ENCODE measurements at places on chromosomes 6 and 20. TPM values are rescaled to one million over a fixed set of nuclear protein-coding genes. Genes with fewer than 3 reads are reported as not detected.

GRCh38 chr6:97423190-97423589 is 140.2 kb upstream of the MMS22L start:
- no peak overlapping the region for H3K27ac ChIP-seq
- H3K27me3 ChIP-seq: peaks cover 8% of the 10 kb centered on the region
- no peaks in the 10 kb centered on the region for H3K36me3 ChIP-seq
- no peak overlapping the region for H3K4me3 ChIP-seq
- no peak for DNase-seq

- no peak for DNase-seq
- H3K36me3 ChIP-seq: no peaks in the 10 kb centered on the region
- H3K4me3 ChIP-seq: no peak overlapping the region
- H3K27me3 ChIP-seq: peaks cover 31% of the 10 kb centered on the region
Observed at GRCh38 chr6:44341095-44341890, 1.2 kb upstream of the SPATS1 start.

DNA sequence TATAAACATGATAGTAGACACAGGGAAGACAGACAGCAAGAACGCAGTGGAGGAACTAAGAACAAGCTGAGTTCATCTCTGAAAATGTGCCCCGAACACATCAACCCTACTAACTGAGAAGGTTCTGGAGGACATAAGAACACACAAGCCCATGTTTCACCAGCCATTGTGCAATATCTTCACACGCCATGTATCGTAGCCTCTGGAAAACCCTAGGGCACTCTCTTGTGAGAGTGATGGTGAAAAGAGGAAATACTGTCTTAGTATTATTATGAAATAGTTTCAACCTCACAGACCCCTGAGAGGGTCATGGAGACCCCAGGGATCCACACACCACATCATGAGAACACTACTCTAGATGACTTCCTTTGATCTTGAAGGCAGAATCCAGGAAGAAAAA is 26.1 kb upstream of the FOXF2 start:
- H3K4me3 ChIP-seq: no peak overlapping the region
- no peak overlapping the region for H3K27ac ChIP-seq
- no peak for DNase-seq
- H3K27me3 ChIP-seq: peaks cover 55% of the 10 kb centered on the region

- H3K4me1 ChIP-seq: no peaks in the 10 kb centered on the region
- H3K36me3 ChIP-seq: no peaks in the 10 kb centered on the region
- H3K4me3 ChIP-seq: no peak overlapping the region
Observed at GRCh38 chr20:47711046-47711752, 74.1 kb downstream of the SULF2 start.

DNA sequence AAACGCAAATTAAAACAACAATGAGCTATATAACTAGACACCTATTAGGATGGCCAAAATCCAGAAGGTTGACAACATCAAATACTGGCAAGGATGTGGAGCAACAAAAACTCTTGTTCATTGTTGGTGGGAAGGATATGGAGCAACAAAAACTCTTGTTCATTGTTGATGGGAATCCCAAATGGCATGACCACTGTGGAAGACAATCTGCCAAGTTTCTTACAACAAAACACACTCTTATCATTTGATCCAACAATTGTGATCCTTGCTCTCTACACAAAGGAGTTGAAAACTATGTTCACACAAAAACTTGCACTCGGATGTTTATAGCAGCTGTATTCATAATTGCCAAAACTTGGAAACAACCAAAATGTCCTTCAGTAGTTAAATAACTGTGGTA is 61.8 kb upstream of the LAMA2 start:
- DNase-seq: no peak
- no peak overlapping the region for H3K4me3 ChIP-seq
- no peak overlapping the region for H3K27ac ChIP-seq
- no peaks in the 10 kb centered on the region for H3K4me1 ChIP-seq
- H3K36me3 ChIP-seq: no peaks in the 10 kb centered on the region

GRCh38 chr6:157864185-157864761 is 41.2 kb downstream of the SNX9 start:
- DNase-seq: no peak
- peak overlapping the region; percentile 31 for H3K27ac ChIP-seq

- no peaks in the 10 kb centered on the region for H3K27me3 ChIP-seq
- H3K4me1 ChIP-seq: peaks cover 14% of the 10 kb centered on the region
- H3K27ac ChIP-seq: no peak overlapping the region
- no peak for DNase-seq
- H3K36me3 ChIP-seq: no peaks in the 10 kb centered on the region
Observed at GRCh38 chr6:34194772-34195171, 41.9 kb upstream of the HMGA1 start.

DNA sequence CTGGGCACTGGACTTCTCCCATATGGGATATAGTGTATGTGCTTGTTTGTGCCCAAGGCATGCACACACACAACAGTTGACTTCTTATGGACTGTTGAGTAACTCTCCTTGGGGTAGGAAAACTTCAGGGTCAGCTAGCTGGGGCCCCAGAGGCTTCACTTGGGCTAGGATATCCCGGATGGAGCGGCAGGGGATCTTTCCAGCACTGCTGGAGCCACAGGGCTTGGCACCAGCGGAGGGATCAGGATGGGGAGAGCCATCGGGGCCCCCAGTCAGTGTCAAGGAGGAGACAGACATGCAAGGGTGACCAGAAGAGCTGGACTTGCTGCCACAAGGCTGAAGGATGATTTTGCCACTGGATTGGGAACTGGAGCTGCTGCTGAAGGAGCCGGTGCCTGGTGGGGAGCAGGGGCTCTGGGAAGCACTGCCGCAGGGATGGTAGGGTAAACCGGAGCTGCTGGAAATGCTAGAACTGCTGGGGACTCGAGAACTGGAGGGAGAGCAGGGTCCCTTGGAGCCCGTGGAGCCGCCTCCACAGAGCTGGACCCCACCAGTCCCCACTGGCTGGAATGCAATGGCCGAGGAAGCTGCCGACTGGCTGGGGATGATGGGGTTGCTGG is 1.5 kb downstream of the PSORS1C1 start:
- DNase-seq: no peak
- H3K4me1 ChIP-seq: no peaks in the 10 kb centered on the region
- no peaks in the 10 kb centered on the region for H3K36me3 ChIP-seq
- no peak overlapping the region for H3K4me3 ChIP-seq
- peaks cover 2% of the 10 kb centered on the region for H3K27me3 ChIP-seq

DNA sequence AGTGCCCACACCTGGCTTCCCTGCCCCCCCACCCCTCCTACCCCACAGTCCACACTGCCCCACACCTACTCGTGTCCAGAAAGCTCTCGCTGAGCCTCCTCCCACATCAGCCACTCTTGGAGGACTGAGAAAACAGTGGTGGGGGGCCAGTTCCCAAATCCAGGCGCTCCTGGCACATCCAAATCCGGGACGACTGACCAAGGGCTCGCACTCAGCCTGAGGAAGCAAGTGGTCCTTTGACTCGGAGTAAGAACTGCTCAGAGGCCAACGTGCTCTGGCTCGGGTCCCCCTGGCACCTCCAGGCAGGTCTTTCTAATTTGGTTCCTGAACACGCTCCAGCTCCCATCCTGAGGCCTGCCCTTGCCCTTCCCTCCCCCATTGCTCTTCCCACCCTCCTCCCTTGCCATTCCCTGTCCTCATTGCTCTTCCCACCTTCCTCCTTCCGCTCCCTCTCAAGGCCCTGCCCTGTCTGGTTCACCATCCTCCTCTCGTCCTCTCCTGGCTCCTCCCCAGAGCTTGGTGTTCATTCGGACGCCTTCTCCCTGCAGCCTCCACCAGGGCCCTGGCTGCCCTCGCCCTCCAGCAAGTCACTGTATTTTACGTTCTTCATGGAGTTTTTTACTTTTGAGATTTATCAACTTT is 83.6 kb downstream of the THBS2 start:
- H3K27me3 ChIP-seq: no peaks in the 10 kb centered on the region
- H3K27ac ChIP-seq: no peak overlapping the region
- no peak for DNase-seq
- H3K4me1 ChIP-seq: no peaks in the 10 kb centered on the region
- H3K36me3 ChIP-seq: no peaks in the 10 kb centered on the region

GRCh38 chr20:1371202-1371782 is 21.6 kb downstream of the FKBP1A start:
- peak overlapping the region; percentile 51 for H3K27ac ChIP-seq
- peaks cover 72% of the 10 kb centered on the region for H3K36me3 ChIP-seq
- H3K4me1 ChIP-seq: peaks cover 20% of the 10 kb centered on the region
- no peak overlapping the region for H3K4me3 ChIP-seq
- DNase-seq: no peak
- H3K27me3 ChIP-seq: no peaks in the 10 kb centered on the region

DNA sequence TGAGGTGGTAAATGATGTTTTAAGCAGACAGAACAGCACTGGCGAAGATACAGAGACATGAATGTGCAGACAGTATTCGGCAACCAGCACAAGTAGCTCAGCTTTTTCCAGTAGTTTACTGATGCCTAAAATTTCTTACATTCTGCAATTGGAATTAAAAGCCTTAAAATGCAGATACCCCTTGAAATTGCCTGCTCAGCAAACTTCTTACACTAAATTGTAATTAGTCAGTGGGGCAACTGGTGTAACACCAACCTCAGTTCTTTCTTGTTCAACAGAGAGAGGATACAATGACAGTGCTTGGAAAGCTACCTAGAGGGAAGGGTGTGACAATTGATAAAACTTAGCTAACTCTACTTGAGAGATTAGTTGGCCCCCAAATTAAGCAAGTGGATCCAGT is 121.1 kb upstream of the ENPP5 start:
- peaks cover 11% of the 10 kb centered on the region for H3K4me1 ChIP-seq
- H3K27me3 ChIP-seq: peaks cover 33% of the 10 kb centered on the region
- H3K4me3 ChIP-seq: no peak overlapping the region
- H3K27ac ChIP-seq: no peak overlapping the region

DNA sequence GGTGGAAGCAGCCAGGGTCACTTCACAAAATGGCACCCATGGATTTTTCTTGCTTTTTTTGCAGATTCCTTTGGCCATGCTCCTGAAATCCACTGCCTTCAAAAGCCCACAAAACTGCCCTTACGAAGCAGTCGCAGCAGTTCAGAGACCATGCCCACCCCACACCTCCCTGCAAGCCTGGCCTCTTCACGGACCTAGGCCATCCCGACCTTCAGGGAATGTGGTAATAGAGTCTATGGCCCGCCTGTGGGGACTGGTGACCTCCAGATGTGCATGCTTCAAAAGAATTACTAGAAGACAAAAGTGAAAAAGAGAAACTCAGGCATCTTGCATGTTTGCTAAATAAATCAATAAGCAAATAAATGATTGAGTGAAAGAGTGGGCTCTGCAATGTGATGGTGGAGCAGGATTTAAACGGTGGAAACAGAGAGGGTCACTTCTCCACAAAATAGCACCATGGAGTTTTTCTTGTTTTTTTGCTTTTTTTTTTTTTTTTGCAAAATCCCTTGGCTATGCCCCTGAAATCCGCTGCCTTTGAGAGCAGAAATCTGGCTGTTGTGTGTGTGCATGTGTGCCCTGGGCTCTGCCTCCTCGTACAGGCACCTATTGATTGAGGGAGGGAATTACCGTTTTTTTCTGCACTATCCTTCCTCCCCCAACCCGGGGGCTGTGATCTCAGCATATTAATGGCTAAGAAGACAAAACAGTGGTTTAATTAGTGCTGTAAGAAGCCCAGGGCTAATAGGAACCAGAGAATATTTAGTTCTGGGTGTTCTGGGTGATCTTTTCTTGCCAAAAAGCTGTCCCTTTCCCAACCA is 107.4 kb downstream of the PXDC1 start:
- no peak overlapping the region for H3K27ac ChIP-seq
- no peaks in the 10 kb centered on the region for H3K36me3 ChIP-seq
- H3K27me3 ChIP-seq: peaks cover 10% of the 10 kb centered on the region
- no peak for DNase-seq
- no peaks in the 10 kb centered on the region for H3K4me1 ChIP-seq
- no peak overlapping the region for H3K4me3 ChIP-seq

DNA sequence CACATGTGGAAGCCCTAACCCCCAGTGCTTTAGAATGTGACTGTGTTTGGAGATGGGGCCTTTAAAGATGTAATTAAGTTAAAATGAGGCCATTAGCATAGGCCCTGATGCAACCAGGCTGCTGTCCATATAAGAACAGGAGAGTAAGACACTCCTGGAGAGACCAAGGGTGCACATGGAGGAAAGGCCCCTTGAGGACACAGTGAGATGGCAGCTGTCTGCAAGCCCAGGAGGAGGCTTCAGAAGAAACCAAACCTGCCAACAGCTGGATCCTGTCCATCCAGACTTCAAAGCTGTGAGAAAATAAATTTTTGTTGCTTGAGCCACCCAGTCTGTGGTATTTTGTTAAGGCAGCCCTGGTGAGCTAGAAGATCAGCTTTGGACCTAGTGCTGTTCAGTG is 16.8 kb upstream of the SNRPB2 start:
- H3K4me1 ChIP-seq: peaks cover 20% of the 10 kb centered on the region
- no peak overlapping the region for H3K27ac ChIP-seq
- H3K36me3 ChIP-seq: no peaks in the 10 kb centered on the region
- no peak overlapping the region for H3K4me3 ChIP-seq
- no peak for DNase-seq

DNA sequence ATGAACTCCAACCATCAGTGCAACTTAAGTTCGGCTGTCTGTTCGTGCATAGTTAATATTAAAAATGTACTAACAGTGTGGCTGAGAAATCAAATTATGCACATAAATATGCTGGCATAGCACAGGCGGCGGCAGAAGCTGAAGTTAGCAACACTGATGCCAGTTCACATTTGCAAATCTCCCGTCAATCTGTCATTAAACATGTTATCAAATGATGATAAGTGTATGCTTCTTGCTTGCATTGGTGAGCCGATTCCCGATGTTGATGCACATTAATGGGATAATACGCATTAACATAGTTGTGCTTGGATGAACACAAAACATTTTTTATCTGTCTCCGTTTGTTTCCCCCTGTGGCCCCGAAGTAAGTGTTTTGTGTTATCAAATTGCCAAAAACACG is 309.4 kb downstream of the ZNF217 start:
- no peak overlapping the region for H3K4me3 ChIP-seq
- no peaks in the 10 kb centered on the region for H3K4me1 ChIP-seq
- H3K36me3 ChIP-seq: peaks cover 6% of the 10 kb centered on the region
- H3K27ac ChIP-seq: no peak overlapping the region

DNA sequence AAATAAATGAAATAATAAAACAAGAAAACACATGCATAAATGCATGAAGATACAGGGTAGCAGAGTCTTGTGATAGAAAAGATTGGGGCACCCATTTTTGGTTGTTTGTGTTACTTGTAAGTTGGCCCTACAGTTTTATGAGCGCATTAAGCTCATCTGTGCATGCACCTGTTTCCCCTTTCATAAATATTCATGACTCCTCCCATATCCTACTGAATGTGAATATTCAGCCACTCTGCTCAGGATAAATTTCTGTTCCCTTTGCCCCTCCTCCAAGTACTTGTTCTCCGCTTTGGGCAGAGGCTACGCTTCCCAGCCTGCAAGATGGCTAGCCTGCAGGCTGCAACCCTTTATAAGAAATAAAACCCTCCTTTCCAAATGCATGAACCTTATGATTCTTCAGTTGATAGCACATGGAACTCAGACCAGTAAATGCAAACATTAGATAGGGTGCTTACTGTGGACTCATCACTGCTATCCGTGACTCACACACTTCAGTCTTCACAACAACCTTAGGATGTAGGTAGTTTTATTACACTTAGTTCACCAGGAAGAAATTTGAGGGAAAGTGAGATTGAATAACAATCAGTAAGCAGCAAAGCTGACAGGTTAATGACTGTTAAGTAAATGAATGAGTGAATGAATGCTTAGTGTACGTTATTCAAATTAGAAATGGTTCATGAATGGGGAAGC is 15.0 kb downstream of the ALDH8A1 start:
- no peaks in the 10 kb centered on the region for H3K36me3 ChIP-seq
- H3K4me1 ChIP-seq: peaks cover 11% of the 10 kb centered on the region
- no peaks in the 10 kb centered on the region for H3K27me3 ChIP-seq
- no peak for DNase-seq

GRCh38 chr20:1389703-1390580 is 2.9 kb downstream of the FKBP1A start:
- peak; percentile 26 for DNase-seq
- peak overlapping the region; percentile 89 for H3K27ac ChIP-seq
- peak overlapping the region; percentile 93 for H3K4me3 ChIP-seq

Gene TNFRSF6B
- total RNA-seq: 1.7 TPM

Gene GNAS-AS1
- total RNA-seq: 1.9 TPM

Gene MPIG6B
- total RNA-seq: not detected

Gene KHDRBS2
- total RNA-seq: not detected

Gene ADGRG6
- total RNA-seq: 0.43 TPM

Gene NHLRC1
- 0.16 TPM for total RNA-seq

Measured in activated CD4-positive, alpha-beta T cell treated with anti-CD3 and anti-CD28 coated beads for 36 hours (primary cell).